GM12865 (cell line): ENCODE measurements at places on chromosomes 3 and 15.

- no peak for DNase-seq
Observed at GRCh38 chr3:123281406-123281805, 79.7 kb downstream of the SEC22A start.

GRCh38 chr3:174403831-174404230 is 455.3 kb upstream of the NAALADL2 start:
- no peak for DNase-seq

DNA sequence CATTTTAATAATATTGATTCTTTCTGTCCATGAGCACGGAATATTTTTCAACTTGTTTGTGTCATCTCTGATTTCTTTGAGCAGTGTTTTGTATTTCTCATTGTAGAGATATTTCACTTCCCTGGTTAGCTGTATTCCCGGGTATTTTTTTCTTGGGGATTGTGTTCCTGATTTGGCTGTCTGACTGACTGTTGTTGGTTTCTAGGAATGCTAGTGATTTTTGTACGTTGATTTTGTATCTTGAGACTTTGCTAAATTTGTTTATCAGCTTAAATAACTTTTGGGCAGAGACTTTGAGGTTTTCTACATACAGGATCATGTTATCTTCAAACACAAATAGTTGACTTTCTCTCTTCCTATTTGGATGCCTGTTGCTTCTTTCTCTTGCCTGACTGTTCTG is 418.8 kb upstream of the ALCAM start:
- no peak for DNase-seq

GRCh38 chr3:114439284-114439683 is 145.5 kb downstream of the TIGIT start:
- no peak for DNase-seq

DNA sequence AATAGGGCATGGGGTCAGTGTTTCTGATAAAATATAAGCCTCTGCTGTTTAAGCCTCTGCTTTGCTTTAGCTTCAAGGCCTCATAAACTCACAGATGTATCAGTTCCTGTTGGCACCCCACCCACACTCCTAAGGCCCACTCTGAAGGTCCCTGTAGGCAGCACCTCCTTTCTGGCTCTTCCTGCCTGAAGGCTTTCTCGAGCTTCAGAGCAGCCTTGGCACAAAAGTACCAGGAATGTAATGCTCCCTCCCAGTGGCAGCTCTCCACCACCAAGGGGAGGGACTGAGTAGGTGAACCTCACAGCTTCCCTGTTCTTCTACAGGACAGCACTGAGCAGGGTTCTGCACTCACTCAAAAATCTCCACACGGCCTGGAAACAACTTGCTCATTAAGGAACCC is 102.2 kb downstream of the ABHD5 start:
- no peak for DNase-seq

GRCh38 chr3:188339410-188340295 is 185.7 kb downstream of the LPP start:
- peak; percentile 62 for DNase-seq

- DNase-seq = no peak
Observed at GRCh38 chr3:181384970-181385369, 326.8 kb upstream of the SOX2 start.

GRCh38 chr15:88990185-88990679 is 77.1 kb upstream of the MFGE8 start:
- no peak for DNase-seq

- DNase-seq = no peak
Observed at GRCh38 chr15:92107510-92107909, 254.0 kb downstream of the SLCO3A1 start.

DNA sequence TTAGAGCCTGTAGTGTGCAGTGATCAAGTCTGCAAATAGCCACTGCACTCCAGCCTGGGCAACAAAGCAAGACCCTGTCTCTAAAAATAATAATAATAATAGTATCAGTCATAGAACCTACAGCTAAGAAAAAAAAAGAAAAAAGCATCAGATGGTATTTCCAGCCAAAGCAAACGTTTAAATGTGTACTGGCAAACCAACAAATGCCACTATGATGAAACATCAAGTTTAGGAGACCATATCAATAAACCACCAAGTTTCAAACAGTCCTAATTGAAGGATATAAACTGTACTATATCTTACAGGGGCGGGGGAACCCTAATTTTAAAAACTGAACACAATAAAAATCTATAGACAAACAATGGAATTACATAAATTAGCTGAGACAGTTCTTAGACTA is 6.4 kb downstream of the UBP1 start:
- DNase-seq = no peak

DNA sequence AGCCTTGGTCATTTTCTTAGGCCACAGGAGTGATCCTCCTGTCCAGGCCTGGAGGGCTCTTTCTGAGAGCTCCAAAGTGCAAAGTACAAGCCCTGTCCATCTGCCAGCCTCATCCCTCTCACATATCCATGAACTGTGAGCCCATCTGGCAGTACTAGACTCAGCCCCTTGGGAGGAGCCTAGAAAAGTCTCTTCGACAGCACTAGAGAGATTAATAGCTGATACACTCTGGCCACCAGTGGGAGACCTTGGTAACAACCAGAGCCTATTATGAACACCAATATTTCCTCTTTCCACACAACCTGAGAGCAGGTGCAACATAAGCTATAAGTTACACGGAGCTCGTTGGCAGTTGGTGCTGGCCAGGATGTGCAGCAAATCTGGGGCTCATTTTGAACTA is 59.5 kb upstream of the DCLK3 start:
- DNase-seq = no peak

GRCh38 chr3:106590216-106590615 is 721.4 kb upstream of the CBLB start:
- no peak for DNase-seq

GRCh38 chr3:192010490-192010889 is 549.5 kb downstream of the PYDC2 start:
- no peak for DNase-seq

DNA sequence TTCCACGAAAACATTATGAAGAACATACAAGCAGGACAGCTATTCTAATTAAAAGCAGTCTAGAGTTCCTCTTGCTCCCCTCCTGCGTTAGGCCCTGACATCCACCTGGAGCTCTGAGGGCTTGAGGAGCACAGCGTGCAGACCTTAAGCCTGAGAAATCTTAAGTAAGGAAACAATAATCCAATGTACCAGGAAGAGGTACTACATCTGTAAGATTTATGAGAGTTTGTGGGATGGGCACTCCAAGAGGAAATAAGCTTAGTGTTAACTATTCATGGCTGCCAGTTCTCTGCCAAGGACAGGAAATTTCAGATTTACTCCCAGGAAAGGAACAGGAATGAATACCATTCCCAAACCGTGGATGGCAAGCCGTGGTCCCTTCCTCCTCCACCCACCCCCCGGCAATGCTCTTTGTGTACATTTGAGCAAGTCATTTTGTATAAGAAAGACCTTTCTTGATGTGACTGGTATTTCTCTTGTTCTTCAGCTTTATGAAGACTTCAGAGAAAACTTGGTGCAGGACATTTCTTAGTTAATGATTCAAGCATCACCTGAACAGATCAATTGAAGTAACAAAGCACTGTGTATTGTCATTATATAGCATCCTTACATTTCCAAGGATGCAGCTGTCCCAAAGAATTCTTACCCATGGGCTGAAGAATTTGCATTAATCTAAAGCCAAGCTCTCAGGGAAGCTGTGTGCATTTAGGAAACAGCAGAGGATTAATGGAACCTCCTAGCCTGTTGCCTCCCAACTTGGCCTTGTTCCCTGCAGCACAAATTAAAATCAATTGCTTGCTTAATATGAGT is 28.8 kb upstream of the VILL start:
- DNase-seq = no peak

DNA sequence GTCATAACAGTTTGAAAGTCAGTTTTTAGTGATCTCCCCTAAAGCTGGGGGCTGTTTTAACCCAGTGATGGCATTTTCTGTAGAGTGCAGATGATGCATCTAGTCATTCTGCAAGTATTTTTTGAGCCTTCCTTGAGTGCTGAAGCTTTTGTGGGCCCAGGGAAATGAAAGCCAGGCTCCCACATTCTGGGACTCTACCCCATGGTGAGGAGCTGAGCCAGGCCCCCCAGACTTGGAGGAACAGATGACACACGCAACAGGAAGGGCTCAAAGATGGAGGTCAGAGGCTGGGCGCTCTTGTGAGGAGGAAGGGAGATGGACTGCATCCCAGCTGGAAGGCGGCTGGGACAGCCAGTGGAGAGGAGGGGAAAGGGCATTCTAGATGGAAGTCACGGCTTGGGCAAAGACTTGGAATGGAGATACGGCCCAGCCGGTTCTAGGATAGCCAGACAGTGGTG is 40.8 kb downstream of the MRAS start:
- no peak for DNase-seq

GRCh38 chr3:193710286-193711165 is 117.5 kb downstream of the OPA1 start:
- no peak for DNase-seq

- DNase-seq = peak; percentile 74
Observed at GRCh38 chr3:127775398-127776109, 46.8 kb downstream of the MGLL start.

DNA sequence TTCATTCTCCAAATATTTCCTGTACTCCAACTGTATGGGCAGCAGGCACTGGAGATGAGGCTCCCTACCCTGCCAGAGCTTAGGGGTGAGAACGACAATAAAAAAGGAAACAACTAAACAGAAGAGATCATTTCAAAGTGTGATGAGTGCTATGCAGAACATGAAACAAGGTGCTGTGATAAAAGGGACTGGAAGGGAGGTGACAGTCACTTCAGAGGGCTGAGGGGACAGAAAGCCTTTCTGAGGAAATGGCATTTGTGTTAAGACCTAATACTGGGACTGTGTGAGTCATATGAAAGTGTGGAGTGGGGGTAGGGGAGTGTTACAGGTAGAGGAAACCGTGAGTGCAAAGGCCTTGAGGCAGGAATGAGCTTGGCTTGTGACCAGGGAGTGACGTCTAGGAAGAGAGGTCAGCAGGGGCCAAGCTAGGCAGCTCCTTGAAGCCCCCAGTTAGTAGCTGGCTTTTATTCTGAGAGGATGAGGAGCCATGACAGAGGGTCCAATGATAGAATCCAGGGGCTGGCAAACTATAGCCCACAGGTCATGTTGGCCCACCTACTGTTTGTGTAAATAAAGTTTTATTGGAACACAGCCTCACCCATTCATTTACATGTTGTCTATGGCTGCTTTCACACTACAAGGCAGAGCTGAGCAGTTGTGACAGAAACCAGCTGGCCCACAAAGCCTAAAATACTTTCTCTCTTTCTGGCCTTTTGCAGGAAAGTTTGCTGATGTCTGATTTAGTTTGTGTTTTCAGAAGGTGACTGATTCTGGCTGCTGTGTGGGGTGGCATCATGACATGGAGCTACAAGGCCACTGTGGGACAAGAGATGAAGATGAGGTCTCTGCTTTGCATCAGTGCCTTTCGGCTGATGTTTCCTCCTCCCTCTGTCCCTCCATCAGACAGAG is 56.6 kb downstream of the LSM3 start:
- DNase-seq = no peak

DNA sequence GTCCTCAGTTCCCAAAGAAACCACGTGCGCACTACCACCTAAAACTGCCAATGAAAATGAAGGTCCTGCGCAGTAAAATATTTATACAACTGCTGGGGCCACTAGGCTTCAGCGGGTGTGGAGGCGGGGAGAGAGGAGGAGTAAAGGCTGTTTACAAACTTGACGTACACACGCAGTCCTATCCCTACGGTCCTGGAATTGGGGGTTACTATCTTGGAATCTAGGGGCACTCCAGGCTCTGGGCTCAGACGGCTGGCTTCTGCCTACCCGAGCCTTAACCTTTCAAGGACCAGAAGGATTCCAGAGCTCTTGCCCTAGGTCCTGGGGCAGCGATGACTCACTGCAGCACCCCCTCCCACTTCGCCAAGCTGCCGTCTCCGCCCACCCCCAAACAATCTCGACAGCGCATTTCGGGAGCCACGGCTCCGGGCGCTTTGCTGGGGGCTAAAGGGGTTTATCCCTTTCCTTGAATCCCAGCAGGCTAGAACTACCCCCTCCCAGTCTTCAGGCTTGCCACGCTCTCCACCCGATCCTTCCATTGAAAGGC is 3.0 kb downstream of the ADAMTS9 start:
- DNase-seq = no peak

DNA sequence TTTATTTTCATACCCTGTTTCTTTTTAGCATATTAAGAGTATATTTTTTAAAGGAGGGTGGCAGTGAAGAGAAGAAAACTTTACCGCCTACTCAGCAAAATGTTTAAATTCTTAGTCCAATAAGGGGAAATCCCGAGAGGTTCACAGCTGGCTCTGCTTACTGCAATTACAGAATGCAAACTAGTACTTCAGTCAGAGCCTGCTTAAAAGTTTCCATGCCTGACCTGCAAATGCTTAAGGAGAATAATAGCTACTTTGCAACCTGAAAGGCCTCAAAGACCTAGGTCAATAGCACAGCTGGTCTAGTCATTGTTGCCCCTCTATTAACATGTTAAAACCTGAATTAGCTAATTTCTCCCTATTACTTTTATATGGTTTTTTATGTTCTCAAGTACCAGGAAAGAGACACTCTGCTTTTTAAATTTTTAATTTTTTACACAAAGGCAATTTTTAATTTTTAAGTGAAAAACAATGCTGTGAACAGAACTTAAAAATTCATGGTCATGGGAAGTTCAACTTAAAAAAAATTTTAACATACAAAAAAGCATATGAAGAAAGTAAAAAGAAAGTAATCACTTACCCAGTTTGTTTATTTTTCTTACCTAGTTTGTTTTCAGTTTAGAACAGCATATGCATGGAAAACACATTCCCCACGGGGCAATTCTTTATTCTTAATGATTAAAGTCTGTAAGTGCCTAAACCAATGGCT is 79.2 kb downstream of the P3H2 start:
- peak; percentile 85 for DNase-seq

DNA sequence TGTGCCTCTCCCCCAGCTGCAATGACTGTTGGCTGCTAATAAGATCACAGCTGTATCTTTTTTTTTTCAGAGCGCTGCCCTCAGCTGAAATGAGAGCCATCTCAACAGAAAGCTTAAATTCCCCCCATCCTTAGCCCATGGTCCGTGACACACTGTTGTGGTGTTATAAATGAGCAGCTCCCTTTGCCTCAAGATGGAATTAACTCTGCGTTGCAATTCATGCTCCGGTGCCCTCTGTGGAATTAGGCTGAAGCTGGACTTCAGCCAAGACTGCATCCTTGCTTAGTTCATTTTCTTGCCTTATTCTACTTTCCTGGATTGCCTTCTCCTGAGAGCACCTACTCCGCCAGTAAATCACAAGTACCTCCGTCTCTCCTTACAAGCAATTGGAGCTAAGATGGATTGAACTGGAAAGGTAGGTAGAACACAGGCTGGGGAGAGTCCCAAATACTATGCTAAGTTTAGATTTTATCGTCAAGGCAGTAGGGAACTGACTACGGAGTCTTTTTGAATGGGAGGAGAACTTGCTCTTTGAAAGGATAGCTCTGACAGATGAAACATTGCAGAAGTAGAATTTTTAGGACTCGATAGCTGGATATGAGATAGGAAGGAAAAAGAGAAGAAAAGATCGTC is 39.0 kb upstream of the THRB start:
- DNase-seq = no peak

- no peak for DNase-seq
Observed at GRCh38 chr15:33311312-33311971, 675 bp downstream of the RYR3 start.

GRCh38 chr3:172142051-172142863 is 102.9 kb downstream of the FNDC3B start:
- DNase-seq = peak; percentile 86
